ENCODE measurements at places on chromosomes 2 and 18.

DNA sequence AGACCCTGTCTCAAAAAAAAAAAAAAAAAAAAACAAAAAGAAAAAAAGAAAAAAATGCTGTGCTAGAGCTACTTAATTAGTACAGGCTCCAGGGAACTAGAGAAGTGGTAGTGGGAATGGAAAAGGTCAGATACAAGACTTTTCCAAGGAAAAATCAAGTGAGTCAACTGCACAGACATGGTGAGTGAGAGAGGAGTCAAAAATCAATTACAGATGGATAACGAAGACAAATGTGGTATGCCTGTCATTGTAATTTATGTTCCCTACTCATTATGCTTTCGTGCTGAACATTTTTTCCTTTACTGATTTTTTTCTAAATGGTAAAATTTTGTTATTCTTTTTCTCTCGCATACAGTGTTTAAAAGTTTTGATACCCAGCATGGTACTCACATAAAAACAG lies 111.5 kb downstream of the MDH1 start:
- no peak for DNase-seq

DNA sequence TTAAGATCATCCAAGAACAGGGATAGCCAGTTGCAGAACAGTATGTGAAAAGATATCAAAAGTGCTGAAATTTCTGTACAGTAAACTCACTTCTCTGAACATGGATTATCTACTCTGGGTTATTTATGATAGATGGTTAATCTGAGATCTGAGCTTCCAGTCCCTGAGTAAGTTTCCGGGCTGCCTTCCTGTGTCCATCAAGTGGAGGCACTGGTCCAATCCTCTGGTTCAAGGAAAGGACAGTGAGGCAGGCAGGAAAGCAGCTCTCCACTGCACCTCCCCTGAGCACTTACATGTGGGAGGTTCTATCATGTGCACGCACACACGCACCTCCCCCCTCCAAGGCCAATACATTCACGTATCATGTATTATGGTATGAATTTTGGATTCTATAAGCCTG lies 32.5 kb downstream of the GPR45 start:
- no peak for DNase-seq

- no peak for DNase-seq
These were observed 254.6 kb downstream of the RND3 start for GRCh38 chr2:150232871-150233270.

- no peak for DNase-seq
These were observed 585.1 kb downstream of the RNF144A start for GRCh38 chr2:7502336-7502735.

- DNase-seq: no peak
These were observed 192.5 kb upstream of the FAM98A start for GRCh38 chr2:33791625-33792024.

DNA sequence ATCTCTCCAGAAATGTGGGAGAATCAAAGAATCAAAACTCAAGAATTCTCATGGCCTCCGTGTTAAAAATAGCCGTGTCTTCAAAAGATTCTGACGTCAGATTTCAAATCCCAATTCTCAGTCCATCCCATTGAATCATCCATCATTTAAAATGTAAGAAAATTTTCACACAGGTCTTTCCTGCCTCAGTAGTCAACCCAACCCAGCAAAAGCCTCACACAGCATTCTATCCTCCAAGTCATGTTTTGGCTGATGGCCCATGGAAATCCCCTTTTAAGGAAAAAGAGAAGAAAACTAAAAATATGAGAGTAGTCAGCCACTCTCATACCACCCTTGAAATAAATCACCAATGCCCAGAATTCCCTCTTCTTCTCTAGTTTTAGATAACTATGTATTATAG lies 211.8 kb downstream of the C1D start:
- DNase-seq: no peak

DNA sequence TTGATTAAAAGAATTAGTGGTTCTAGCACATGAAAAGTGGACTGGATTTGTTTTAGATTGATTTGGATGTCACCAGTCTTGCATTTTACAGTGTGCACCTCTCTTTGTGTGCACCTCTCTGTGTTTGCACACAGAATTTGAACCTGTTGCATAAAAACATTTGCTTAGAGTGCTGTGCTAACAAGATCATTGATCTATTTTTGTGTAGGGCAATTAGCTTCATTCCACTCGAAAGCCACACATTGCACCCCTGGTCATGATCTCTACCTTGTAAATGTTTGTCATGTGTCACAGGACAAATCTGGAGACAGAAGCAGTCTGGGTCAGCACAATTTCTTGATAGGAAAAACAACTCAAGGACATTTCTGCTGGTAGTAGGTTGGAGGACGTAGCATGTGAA lies 258.7 kb upstream of the LINC00305 start:
- DNase-seq: no peak

DNA sequence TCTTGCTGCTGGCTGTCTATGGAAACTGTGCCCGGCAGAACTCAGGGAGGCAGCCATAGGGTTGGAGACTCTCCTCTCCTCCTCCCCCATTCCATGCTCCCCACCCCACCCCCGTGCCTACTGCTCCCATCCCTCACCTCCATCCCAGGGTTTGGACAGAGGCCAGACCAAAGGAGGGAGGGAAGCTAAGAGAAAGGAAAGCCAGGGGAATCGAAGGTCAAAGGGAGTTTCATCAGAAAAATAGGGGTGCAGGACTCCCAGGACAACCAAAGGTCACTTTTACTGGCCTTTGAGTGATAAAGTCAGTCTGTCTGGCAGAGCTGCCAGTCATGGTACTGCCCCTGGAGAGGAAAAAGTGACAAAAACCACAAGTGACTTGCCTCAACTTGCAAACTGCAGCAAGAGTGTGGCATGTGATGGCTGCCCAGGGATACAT lies 187.3 kb upstream of the CTAGE1 start:
- no peak for DNase-seq

DNA sequence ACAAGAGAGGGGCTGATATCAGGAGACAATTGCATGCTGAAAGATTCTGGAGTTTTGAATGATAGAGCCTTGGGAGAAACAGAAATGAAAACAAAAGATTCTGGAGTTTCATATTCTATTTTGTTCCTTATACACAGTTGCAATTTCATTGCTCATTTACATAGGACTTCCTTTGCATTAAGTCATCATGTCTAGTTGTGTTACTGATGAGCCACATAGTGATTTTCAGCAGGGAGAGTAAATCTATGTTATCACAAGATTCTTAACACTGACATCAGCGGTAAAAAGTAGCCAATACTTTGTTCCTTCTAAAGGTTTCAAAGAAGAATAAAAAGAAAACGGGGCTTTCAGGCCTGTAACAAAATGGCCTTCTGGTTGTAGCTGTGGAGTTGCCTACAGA lies 7.1 kb downstream of the ADAM17 start:
- no peak for DNase-seq

DNA sequence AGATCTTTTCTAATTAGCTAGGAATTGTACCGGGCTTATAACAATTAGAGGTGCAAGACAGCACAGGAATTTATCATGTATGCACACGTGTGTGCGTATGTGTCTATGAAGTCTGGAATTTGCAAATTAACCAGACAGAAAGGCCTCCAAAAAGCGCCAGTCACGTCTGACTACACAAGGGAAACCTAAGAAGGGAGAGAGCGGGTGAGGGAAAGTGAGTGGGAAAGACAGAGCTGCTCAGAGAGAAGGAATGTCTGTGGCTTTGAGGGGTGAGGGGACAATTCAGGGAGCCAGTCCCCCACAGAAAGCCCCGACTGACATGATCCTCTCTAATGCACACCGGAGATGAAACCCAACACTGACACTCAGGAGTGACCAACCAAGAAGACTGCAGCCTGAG lies 197.7 kb upstream of the SH3BP4 start:
- no peak for DNase-seq

GRCh38 chr18:80239830-80240229 lies 7.5 kb downstream of the PARD6G start:
- no peak for DNase-seq

DNA sequence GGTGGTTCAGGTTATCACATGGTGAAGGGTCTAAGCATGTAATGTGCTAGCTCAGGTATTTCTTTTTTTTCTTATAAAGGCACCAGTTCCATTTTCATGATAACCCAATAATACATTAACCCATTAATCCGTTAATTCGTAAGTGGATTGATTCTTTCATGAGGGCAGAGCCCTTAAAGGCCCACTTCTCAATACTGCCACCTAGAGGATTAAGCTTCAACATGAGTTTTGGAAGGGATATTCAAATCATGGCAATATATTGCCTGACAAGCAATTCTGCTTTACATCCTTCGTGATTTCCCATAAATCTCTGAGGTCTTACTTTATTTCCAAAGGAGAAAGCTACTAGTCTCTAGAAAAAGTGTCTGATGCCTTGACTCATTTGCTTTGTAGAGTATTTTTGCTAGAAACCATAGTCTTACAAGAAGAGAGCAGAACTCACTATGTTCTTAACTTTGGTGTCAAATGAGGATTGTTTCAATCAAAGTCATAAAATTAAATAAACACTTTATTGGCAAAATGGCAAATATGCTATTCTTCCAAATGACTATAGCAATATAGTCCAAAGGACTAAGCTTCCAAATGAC lies 271.3 kb downstream of the KCNS3 start:
- DNase-seq: no peak

DNA sequence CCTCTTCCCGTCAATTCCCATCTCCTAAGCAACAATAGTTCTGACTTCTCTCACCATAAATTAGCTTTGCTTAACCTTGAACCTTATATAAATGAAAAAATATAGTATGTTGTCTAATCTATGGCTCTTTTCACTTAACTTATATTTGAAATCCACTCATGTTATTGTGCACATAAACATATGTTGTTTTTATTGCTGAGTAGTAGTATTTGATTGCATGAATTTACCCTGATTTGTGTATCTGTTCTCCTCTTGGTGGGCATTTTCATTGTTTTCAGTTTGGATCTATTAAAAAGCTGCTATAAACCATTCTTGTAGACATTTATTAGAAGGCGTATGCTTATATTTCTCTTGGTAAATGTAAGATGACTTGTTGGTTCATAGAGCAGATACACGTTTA lies 874.3 kb upstream of the ZEB2 start:
- DNase-seq: no peak

- DNase-seq: no peak
These were observed 1293.9 kb upstream of the LRRTM1 start for GRCh38 chr2:81598453-81598852.

- no peak for DNase-seq
These were observed 105.1 kb downstream of the DYSF start for GRCh38 chr2:71558300-71559051.

DNA sequence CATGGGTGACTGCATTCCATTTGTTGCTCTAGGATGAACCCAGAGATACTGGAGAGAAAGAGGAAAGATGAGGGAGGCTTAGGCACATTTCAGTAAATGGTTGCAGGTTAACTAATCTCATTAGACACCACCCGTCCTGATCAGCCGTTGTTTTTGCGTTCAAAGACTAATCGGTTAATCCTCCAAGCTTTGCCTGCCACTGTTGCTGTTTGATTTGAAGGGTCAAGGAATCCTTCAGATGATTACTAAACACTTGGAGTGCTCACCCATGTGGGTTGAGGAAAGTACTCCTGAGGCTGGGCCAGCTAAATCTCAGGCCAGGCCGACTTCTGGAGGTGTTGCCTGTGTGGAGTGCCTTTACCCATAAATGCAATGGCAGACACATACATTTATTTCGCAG lies 8.6 kb downstream of the SH3RF3 start:
- DNase-seq: no peak

DNA sequence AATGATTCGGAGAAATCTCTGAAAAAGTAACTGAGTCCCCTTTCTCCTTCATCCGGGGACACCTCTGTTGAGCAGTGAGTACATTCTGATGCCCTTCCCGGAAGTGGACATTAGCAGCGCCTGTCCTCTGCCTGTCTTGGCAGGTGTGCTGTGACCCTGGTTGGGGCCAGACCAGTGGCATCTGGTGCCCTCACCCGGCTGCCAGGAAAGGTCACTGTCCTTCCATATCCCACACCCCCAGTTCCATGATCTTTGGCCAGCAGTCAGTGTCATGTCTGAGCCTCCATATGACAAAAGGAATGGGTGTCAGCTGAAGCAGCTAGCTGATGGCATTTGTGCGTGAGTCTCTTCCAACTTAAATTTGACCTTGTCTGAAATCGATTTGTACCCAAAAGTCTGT lies 128.1 kb downstream of the NCK2 start:
- DNase-seq: no peak

GRCh38 chr2:219561179-219562048 lies 9.9 kb downstream of the OBSL1 start:
- DNase-seq: no peak

DNA sequence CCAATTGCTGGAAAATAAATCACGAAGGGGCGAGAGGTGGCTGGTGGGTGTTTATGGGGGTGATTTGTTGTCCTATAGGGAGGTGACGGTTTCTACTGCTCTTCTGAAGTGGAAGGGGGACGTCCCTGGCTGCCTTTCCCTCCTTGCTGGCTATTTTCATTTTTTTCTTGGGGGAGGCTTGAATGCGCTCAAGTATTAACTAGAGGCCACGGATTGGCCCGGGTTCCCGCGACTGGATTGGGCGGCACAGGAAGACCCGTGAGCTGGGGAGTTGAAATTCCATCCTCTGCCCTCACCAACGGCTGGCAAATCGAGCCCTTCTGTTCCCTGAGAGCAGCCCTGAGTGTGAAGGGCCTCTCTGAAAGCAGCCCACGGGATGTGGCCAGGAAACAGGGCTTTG lies 176.5 kb upstream of the SPRED2 start:
- no peak for DNase-seq

DNA sequence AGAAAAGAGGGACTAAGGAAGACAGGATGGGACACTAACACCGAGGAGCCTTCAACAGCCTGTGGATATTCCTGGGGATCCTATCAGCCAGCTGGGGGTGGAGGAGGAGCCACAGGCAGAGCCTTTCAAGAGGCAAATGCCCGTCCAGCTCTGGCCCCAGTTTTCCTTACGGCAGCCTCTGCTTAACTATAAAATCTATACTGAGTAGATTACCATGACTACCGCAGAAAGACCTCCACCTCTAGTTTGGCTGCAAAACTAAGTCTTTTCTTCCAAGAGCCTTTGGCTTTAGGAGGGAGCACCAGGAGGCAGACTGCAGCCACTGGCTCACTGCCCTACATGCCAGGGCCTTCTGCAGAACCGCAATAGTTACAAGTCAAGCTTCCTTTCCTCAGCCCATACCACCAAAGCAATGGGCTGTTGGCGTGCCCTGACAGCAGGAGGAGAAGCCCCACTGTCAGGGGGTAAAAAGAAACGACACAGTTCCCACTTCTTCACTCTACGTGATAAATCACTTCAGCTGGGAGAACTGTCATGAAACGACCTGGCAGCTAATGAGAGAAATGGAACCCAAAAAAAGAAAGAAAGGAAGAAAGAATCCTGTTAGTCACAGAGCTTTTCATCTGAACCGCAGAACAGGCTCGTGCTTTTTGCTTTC lies 25.1 kb upstream of the CREB1 start:
- no peak for DNase-seq

GRCh38 chr2:201746551-201746950 lies 34.2 kb downstream of the ALS2 start:
- DNase-seq: no peak

- DNase-seq: no peak
These were observed 2.8 kb upstream of the PEX13 start for GRCh38 chr2:61014763-61015162.

GRCh38 chr2:69082430-69082997 lies 69.5 kb downstream of the ANTXR1 start:
- no peak for DNase-seq

GRCh38 chr2:218404351-218405085 lies 4.8 kb downstream of the CTDSP1 start:
- DNase-seq: no peak
